ENCODE measurements at places on chromosomes 12 and 14. TPM values are rescaled to one million over a fixed set of nuclear protein-coding genes. Genes with fewer than 3 reads are reported as not detected.
A peak's percentile ranks its signal among the peaks of the same experiment; 100 is the strongest.

Gene CFAP251
- 1.8 TPM for polyA plus RNA-seq

DNA sequence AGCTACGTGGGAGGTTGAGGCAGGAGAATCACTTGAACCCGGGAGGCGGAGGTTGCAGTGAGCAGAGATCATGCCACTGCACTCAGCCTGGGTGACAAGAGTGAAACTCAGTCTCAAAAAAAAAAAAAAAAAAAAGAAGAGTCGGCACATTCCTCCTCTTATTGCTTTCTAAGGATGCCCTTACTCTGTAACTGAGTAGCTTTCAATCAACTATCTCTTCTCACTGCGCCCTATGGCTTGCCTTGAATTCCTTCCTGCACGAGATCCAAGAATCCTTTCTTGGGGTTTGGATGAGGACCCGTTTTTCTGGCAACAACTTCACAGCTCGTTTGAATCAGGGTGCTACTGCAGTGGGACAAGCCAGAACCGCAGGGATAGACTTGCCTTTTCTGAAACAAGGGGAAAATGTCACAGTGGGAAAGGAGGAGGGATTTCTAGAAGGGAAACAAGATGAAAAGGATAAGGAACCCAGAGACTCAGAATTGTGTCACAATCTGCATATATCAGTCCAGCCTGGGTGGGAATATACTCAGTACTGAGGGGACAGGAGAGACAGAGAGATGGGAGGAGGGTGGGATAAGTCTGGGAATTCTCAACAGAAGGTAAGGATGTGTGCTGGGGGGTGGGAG is 16.1 kb upstream of the RND1 start:
- peak overlapping the region; percentile 32 for H3K27ac ChIP-seq
- no peaks in the 10 kb centered on the region for H3K27me3 ChIP-seq
- no peak overlapping the region for H3K4me3 ChIP-seq
- H3K36me3 ChIP-seq, result no peaks in the 10 kb centered on the region
- DNase-seq, result no peak

DNA sequence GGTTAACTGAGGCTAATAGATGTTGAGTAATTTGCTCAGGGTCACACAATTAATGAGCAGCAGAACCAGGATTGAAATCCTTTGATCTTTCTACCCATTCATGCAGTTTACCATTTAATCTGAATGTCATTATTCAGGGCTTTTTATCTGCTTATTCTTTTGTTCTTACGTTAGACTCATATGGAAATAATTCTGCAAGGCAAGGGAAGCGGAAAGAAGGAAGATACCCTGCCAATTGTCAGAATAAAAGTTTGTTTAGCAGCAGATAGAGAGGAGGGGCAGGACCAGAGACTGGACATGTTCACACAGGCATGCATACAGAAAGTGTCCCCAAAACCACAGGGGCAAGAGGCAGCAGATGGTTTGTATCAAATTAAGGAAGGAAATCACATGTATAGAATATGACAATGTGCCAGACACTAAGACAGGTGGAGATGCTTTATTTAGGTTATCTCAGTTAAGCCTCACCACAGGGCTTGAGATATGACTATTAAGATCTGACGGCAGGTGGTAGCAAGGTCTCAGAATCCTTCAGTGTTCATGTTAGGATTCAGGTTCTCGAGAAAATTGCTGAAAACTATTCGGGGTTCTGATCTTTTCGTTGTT is 29.8 kb downstream of the BRMS1L start:
- no peak overlapping the region for H3K4me3 ChIP-seq
- no peak overlapping the region for H3K27ac ChIP-seq
- peaks cover 2% of the 10 kb centered on the region for H3K36me3 ChIP-seq
- H3K27me3 ChIP-seq, result no peaks in the 10 kb centered on the region
- DNase-seq, result no peak
- no peaks in the 10 kb centered on the region for H3K4me1 ChIP-seq

DNA sequence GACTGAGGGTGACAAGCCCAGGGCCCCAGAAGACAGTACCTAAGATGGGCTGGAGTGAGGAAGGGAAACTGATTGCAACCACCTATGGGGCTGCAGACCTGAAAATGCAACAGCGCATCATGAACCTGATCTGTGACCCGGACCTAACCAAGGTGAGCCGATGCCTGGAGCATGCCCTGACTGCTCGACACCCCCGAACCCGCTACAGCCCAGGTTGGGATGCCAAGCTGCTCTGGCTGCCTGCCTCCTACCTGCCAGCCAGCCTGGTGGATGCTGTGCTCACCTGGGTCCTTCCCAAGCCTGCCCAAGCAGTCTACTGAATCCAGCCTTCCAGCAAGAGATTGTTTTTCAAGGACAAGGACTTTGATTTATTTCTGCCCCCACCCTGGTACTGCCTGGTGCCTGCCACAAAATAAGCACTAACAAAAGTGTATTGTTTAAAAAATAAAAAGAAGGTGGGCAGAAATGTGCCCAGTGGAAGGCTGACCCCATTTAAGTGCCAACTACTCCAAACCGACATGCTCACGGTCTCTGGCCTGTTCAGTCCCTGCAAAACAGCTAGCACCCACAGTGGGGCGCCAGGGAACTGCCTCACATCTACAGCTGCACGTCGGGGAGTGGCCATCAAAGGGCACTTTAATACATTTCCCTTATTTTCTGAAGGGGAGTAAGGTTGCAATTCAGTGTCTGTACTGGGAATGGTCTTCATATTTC is 4.2 kb downstream of the RDH5 start:
- H3K4me3 ChIP-seq, result no peak overlapping the region
- peaks cover 9% of the 10 kb centered on the region for H3K4me1 ChIP-seq
- no peak overlapping the region for H3K27ac ChIP-seq
- DNase-seq, result peak; percentile 57
- H3K36me3 ChIP-seq, result peaks cover 3% of the 10 kb centered on the region

Gene OR6C4
- not detected for polyA plus RNA-seq
